Retinal pigment epithelial cell (primary cell): ENCODE measurements at places on chromosomes 16 and 17.

DNA sequence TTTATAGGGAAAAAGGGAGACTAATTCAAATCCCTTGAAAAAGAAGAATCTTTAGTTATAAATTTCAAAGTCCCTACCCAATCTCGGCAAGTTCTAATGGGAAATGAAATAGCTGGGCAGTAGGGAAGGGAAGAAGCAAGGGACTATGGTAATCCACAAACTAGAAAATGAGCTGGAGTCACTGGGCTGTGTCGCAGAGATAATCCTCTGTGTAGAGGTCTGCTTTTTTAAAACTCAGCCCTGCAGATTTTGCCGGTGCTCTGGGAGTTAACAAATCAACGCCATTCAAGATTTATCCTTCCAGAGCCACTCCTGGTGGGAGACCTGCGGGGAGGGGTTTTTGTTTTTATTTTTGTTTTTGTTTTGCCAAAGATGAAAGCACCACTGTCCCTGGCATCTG, 20.8 kb downstream of the SNX11 start:
- DNase-seq: no peak

DNA sequence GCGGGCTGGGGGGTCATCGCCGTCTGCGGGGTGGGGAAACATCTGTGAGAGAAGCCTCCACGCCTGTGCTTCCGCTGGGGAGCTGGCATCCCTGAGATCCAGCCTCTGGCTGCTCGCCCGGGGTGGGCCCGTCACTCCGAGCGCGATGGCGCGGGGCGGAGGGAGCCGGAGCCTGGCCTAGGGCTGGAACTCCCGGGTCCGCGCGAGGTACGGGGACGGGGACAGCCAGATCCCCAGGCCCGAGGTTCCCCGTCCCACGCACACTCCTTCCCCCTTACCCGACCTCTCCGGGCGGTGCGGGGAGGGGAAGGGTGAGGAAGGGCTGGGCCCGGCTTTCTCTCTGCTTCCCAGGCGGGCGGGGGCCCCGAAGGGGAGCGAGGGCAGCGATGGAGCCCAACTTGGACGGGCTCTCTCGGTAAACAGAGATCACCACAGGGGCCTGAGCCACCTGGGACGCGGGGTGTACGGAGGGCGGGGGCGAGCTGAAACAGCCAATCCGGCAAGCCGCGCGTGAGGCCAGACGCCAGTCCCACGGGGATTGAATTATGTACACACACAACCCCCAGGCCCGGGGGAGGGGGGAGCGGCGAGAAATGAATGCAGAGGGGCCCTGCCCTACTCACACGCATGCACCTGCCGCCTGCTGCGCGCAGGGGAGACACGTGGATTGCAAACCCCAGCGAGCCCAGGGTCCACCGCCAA, at the start of gene SLC16A11:
SLC16A11 (minus strand) TSS at position 596 of the 702 bp plus-strand sequence; CDS start at position 17, 579 bp downstream.
- no peak for DNase-seq

DNA sequence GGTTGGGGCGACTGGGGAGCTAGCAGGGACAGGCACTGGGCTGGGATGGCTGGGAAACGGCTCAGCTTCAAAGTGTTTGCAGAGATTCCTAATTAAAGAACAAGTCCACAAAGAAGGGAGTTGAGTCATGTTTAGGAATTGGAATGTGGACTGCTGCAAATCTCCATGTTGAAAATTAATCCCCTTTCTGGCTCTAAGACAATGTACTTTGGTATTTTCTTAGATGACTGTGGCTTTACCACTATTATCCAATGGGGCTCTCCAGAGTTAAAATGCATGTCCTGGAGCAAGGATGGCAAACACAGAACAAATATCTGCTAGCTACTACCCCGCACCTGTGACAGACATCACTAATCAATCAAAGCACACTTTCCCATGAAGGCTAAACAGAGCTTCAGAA, 22.2 kb upstream of the WSCD1 start:
- peak; percentile 94 for DNase-seq

DNA sequence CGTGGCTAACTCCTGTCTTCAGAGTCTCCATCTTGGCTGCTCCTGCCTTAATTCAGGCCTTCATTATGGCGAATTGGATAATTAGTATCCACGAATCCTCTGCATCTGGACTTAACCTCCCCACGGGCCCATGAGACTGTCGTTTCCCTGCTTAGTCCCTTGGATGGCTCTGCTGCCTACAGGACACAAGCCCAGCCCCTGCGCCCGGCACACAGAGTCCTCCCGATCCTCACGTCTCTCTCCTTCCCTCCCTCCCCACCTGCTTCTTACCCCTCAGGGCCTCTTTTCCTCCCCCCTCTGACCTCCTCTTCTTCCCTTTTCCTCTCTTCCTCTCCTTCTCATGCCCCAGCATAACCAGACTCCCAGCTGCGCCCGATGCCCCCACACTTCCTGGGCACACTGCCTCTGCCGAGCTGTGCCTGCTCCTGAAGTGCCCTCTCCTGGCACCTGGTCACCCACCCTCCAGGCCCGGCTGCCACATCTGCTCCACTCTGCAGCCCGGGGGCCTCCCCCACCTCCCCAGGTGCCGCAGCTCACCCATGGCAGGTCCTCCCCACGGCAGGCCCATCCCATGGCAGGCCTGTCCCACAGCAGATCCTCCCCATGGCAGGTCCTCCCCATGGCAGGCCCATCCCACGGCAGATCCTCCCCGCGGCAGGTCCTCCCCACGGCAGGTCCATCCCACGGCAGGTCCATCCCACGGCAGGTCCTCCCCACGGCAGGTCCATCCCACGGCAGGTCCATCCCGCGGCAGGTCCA, 45.9 kb downstream of the RPH3AL start:
- no peak for DNase-seq

DNA sequence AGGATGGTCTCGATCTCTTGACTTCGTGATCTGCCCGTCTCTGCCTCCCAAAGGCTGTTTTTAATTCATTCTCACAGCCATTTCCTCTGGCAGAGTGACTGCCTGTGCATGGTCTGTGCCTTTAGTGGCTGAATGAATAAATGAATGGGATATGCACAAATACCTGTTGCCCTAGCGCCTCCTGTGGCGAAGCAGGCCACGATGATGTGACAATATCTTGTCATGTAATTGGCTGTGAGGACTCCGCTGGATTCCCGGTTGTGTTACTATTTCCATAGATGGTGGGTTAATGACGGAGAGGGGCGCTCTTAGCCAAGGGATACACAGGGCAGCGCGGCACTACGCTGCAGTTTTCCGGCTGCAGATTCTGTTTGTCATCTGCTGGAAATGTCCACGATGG, 26.8 kb upstream of the ENDOV start:
- no peak for DNase-seq

- no peak for DNase-seq
Observed at GRCh38 chr17:33494151-33494550, 201.1 kb upstream of the ASIC2 start.

- DNase-seq: no peak
Observed at GRCh38 chr17:10059684-10060211, 138.7 kb downstream of the GAS7 start.

DNA sequence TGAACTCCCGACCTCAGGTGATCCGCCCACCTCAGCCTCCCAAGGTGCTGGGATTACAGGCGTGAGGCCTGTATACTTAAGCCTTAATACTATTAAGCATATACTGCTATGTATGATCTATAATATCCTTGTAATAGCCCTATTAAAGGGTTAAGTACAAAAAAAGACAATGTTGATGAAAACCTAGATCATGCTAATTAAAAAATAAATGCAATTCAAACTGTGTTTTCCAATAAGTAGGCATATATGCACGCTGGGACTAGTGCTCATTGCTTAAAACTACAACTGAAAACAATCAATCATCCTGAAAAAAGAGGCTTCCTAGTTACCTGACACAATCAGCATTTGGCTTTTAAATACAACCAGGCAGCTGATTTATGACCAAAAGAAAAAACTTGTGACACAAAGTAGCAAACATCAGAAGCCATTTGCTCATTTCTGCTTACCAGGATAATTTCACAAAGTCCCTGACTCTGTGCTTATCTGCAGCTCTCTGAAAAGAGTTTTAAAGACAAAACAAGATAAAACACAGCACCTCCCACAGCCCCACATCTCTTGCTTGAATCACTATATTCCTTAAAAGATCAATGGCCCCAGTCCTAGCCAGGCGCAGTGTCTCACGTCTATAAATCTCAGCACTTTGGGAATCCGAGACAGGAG, 11.1 kb downstream of the ZNF385C start:
- DNase-seq: no peak

- no peak for DNase-seq
Observed at GRCh38 chr16:23403547-23403946, 49.4 kb downstream of the COG7 start.

DNA sequence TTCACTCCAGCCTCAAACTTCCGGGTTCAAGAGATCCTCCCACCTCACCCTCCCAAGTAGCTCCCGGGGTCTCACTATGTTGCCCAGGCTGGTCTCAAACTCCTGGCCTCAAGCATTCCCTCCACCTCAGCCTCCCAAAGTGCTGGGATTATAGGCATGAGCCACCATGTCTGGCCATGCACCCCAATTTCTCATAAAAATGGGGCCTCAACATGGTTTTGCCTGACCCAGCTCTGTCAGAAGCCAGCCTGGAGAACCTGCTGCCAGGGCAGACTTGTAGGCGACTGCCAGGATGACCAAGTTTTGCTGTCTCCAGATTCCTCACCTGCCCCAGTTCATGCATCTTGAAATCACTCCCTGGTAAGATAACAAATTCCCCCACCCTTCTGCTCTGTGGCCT, 82.9 kb downstream of the AIPL1 start:
- no peak for DNase-seq

GRCh38 chr17:66526827-66527226, 224.4 kb downstream of the PRKCA start:
- no peak for DNase-seq

- no peak for DNase-seq
Observed at GRCh38 chr17:67942810-67943209, 53.5 kb downstream of the C17orf58 start.

DNA sequence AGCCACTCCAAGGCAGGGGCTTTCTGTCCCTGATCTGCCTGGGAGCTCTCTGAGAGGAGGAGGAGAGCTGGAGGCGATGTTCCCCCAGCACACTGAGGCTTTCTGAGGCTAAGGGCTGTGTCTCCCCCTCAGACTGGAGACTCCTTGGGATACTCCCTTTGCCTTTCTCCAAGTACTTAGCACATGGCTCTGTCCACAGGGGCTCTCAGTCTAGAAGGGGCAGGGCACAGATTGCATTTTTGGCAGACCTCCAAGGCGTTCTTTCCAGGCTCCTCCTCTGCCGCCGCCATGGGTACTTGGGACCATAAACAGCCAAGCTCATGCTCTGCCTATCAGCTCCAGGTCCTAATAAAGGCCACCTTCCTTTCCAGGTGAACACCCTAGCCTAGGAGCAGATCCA, 1.8 kb upstream of the GIP start:
- DNase-seq: no peak

DNA sequence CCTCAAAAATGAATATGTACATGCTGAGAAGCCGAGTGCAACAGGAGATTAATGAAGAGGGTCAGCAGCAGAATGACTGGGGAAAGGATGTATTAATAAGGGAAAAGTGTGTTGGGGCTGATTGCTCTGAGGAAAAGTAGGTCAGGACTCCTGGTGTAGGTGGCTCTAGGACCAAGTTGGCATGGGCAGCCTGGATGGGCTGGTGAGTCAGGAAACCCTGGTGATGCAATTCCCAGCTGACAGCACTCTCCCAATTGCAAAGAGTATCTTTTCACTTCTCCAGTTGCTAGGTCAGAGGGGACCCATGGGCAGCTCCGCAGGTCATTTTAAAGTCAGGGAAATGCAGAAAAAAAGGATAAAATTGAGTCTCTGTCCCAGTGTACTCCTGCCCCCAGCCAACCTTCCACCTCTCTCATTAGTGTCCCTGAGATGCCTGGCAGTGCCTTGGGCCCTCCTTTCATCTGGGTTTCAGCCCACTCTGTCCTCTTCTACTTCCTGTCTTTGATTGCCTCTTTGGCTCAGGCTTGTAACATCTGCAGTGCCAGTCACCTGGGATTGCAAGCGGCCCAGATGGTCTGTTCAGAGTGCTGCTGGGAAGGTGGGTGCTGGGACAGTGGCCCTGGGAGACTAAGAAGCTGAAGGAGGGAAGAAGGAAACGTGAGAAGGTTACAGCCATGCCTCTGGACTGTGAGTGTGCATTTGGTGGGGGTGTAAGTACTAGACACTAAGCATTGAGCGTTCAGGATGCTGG, 2177.2 kb downstream of the TP53TG3F start:
- DNase-seq: no peak

- DNase-seq: no peak
Observed at GRCh38 chr16:77617996-77618395, 104.3 kb upstream of the NUDT7 start.

GRCh38 chr16:84052071-84052622, 9.6 kb upstream of the SLC38A8 start:
- DNase-seq: no peak

- DNase-seq: no peak
Observed at GRCh38 chr17:53740312-53740711, 82.4 kb upstream of the KIF2B start.

GRCh38 chr16:19678804-19679203, 39.2 kb downstream of the KNOP1 start:
- no peak for DNase-seq

DNA sequence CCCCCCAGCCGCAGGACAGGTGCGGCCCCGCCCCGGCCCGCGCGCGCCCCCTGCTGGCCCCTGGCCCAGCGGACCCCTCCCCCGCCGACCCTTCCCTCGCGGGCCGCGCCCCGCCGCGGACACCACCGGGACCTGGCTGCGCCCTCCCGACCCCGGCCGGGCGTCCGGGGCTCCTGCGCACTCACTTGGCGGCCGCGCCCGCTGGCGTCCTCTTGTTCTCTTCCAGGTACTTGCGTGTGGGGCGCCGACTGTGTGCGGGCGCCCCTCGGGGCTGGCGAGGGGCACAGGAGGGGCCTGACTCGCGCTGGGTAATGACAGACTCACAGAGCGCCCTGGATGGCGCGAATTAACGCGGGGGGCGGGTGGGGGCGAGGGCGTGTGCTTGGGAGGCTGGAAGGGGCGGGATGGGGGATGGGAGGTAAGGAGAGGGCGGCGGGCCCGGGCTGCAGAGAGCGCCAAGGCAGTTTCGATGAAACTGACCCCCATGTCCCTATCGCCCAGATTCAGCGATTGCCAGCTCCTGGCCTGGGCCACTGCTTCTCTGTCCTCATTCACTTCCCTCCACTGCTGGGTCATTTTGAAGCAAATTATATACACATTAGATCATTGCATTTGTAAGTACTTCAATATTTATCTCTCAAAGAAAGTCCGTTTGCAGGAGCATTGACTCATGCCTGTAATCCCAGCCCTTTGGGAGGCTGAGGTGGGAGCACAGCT, 445 bp upstream of the DBNDD1 start:
- DNase-seq: peak; percentile 12

- DNase-seq: peak; percentile 21
Observed at GRCh38 chr17:9729034-9729650, 62.2 kb downstream of the DHRS7C start.

DNA sequence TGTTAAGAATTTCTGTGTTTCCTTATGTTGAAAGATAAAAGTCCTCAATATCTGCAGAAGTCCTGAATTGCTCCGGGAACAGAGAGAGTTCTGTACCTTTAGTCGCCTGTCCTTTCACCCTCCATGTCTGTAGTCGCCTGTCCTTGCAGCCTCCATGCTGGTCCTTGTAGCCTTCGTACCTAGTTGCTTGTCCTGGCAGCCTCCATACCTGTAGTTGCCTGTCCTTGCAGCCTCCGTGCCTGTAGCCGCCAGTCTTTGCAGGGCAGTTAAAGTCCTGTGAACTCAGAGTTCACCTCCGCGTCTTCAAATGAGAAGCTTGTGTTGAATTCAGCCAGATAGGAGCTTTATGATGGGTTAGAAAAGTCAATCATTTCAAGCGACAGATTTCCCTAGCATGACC, 19.5 kb upstream of the ITGAX start:
- DNase-seq: no peak
